Erythroblast (primary cell): ENCODE measurements at places on chromosomes 6 and 20.

GRCh38 chr6:112041535-112041934 is 12.4 kb upstream of the CCN6 start:
- DNase-seq, result no peak

GRCh38 chr6:45272626-45273025 is 55.5 kb upstream of the RUNX2 start:
- DNase-seq, result no peak

DNA sequence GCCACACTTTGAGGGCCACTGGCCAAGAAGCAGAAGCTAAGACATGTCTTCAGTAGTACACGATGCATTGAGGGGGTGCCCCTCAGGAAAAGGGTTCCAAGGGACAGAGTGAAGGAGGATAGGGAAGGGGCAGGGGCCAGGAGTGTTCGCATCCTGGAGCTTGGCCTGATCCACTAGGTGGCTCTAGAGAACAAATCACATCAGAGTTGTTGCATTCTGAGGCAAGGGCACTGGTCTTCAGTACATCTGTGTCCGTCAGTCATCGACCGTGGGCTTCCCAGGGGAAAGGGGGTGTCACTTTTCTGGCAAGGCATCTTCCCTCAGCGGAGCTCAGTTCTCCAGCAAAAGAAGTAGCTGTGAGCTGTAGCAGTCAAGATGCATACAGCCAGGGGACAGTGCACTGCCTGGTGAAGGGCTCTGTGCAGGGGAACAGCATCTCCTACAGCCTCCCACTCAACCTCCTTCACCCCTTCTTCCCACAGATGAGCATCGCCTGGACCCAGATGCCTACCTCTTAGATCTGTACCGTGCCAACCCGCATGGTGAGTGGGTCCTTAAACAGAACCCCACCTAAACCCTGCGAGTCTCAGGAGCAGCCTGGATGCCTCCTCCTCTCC is 47.8 kb downstream of the ARHGAP40 start:
- peak; percentile 23 for DNase-seq

DNA sequence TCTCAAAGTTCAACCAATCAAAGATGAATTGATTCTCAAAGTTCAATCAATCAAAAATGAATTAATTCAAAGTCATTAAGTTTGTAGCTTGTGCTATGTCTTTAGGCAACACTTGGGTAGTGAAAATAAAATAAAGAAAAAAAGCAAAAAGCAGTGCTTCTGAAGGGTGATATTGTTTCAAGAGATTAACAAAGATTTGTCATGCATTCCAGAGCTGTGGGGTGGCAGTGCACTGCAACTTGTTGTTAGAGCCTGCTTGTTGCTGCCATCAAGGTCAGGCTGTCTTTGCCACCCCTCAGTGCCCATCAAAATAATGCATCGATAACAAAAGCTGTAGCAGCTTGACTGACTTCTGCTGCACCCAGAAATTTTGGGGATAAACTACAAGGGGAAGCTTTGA is 128.6 kb downstream of the RNF144B start:
- no peak for DNase-seq
